Uterus (tissue), 4 donors: ENCODE measurements at places on chromosomes 16 and 17. TPM values are rescaled to one million over a fixed set of nuclear protein-coding genes. Genes with fewer than 3 reads are reported as not detected.
A peak's percentile ranks its signal among the peaks of the same experiment; 100 is the strongest.

The CLEC19A gene
- not detected for total RNA-seq

The SLC5A2 gene
- total RNA-seq = 0.83 TPM

The HP gene
- total RNA-seq = 23.8 TPM

The DCTPP1 gene
- total RNA-seq = 26.6 TPM

The PRDM7 gene
- not detected for total RNA-seq

The PSMC5 gene
- 12.6 TPM for total RNA-seq

The KLHL10 gene
- 0.70 TPM for total RNA-seq

The SPHK1 gene
- total RNA-seq = 33.2 TPM

The AIPL1 gene
- not detected for total RNA-seq

The SLC16A11 gene
- 10.0 TPM for total RNA-seq

The SCGB1C2 gene
- not detected for total RNA-seq

The PDE6G gene
- not detected for total RNA-seq

DNA sequence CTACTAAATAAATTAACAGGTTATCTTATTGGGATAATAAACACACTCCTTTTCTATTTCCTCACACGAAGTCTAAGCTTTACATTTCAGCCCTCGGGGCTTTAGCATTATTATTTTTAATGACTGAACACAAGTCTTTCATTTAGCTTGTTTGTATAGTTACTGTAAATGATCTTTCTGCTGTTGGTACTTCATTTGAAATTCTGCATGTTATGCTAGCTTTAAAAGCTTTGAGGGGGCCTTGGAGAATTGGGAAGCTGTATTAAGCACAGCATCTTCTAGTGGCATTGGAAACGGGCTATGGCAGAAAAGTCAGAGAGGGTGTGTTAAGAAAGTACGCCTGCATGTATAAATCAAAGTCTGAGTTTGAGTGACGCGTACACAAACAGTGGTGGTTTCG lies 243.7 kb downstream of the FTO start:
- DNase-seq = no peak

DNA sequence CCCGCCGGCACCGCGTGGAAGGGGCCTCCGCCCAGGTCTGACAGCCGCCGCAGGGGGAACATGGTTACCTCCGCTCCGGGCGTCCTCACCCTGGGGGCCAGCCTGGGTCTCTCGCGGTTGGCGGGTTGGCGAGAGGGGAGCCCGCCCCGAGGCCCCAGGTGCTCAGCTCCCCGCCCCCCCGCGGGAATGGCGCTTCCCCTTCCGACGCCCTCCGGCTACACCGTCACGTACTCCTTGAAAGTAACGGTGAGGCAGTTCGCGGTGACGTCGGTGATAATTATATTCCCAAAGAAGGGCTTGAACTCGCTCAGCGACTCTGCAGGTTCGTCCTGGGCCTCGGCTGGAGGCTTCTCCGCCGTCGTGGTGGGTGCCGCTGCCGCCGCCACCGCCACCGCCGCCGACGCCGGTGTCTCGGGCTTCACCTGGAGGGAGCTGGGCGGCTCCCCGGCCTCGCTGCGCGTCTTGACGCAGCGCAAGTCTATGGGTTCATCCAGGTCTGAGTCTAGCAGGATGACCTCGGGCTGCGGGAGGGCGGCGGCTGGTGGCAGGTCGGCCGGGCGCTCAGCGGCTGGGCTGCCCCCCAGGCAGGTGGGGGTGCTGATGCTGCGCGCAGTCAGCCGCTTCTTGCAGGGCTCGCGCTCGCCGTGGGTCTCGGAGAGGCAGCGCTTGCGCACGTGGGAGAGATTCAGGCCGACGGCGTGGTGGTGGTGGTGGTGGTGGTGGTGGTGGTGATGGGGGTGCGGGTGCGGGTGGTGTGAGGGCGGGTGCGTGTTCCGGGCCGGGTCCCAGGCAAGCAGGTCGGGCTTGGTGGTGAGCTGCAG lies 5.3 kb downstream of the CBX4 start:
- DNase-seq = no peak

- DNase-seq = no peak
Observed at GRCh38 chr17:33192951-33193911, 99.9 kb downstream of the ASIC2 start.

DNA sequence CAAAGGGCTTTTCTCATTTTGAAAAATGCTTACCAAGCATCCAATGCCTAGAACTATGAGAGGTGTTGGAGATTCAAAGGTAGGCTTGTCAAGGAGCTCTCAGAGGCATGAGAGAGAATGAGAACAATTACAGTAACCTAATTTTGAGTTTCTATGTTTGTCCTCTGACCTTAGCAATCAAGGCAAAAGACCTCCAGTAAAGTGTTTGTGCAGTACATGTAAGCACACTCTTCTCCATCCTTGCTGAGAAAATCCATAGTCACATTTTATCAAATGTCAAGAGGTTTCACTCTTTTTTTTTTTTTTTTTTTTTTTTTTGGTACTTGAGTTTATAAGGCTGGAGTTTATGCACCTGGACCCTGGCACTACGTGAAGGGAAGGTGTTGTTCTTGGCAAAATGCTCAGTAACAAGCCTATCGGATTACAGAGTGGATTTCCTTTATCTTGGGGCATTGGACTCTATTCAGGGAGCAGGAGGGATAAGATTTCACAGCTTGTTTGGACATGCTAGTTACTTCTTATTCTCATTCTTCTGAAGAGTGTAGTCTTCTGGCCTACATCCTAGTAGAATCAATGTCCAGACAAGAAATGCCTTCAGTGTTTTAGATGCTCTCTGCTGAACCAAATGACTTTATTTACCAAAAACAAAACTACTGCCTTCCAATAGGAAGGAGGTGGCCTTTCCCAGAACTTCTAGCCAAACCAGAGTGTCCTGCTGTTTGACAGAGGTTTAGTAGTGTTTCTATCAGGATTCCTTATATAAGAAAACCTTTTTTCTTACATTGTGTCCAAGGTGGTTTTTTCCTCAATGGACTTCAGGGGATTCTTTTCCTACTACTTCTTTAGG lies 21.9 kb downstream of the KCNJ2 start:
- no peak for DNase-seq

DNA sequence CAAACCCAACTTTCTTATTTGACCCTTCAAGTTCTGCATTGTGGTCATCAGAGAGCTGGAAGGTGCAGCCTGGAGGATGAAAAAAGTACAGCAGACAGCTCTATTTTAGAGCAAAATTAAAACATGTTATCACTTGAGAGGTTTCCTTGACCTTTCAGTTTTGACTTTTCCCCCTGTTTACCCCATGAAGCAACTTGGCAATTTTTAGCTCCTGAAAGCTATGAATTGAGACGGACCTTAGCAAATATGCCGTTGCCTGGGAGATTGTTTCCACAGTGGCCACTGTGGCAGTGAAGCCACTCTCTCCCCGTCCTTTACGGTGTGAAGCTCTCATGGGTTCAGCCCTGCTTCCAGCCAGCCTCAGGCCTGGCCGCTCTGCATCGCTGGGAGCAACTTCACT lies 398.6 kb downstream of the CPPED1 start:
- DNase-seq = no peak

DNA sequence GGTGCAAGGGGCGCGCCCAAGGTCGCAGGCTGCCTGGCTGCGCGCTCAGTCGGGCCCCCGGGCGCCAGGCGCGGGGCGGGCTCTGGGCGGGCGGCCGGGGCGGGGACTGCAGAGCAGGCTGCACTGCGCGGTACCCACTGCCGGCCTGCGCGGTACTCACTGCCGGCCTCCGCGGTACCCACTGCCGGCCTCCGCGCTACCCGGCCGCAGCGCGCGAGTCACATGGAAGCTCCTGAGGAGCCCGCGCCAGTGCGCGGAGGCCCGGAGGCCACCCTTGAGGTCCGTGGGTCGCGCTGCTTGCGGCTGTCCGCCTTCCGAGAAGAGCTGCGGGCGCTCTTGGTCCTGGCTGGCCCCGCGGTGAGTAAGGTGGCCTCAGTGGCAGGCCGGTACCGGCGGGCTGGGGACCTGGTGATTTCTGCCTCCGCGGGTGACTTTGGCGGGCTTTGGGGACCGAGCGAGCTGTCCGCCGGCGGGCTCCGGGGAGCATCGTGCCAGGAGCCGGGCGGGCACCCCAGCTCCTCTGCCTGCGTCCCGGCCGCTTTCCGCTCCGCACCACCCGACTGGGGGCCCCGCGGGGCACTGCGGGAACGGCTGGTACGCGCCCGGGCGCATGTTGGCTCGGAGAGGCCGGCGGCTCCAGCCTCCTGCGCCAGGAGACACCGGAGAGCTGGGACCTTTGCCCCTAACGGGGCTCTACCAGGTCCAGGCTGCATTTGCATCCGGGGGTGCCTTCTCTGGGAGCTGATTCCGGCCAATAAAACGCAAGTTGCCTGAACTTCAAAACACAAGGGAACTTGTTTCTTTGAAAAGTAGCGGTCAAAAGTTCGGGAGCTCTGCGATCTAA lies at the start of gene SLC47A1:
TSS of gene SLC47A1 (plus strand) at position 137 of the 844 bp plus-strand sequence. CDS start at position 223, 86 bp downstream.
- DNase-seq = peak; percentile 29

DNA sequence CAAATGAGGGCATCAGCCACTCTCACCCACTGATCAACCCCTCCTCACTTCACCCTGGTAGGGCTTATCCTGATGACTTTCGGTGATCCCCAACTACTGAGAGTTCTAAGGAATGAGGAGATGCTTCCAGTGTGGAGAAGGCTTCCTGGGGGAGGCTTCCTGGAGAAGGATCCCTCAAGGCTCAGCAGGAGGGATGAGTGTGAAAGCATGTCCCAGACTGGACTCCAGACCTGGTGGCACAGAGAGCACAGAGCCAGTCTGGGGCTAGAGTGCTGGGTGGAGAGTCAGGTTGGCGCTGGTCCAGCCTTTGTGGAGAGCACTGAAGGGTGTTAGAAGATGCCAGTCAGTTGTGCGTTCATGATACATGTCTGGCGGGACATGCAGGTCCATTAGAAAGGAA lies 53.7 kb downstream of the PLD6 start:
- DNase-seq = no peak

DNA sequence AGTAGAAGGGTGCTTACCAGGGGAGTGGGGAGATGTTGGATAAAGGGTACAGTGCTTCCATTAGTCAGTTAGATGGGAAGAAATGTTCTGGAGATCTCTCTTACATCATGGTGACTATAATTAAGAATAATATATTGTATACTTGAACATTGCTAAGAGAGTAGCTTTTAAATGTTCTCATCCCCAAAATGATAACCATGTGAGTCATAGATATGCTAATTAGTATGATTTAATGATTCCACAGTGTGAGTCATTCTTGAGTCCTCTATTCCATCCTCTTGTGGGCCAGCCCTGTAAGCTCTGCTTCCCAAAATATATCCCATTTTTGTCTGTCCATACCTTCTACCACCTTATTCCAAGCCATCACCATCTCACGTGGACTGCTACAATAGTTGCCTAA lies 80.6 kb upstream of the CDH11 start:
- no peak for DNase-seq

- no peak for DNase-seq
Observed at GRCh38 chr17:64115043-64115698, 14.8 kb downstream of the ERN1 start.

DNA sequence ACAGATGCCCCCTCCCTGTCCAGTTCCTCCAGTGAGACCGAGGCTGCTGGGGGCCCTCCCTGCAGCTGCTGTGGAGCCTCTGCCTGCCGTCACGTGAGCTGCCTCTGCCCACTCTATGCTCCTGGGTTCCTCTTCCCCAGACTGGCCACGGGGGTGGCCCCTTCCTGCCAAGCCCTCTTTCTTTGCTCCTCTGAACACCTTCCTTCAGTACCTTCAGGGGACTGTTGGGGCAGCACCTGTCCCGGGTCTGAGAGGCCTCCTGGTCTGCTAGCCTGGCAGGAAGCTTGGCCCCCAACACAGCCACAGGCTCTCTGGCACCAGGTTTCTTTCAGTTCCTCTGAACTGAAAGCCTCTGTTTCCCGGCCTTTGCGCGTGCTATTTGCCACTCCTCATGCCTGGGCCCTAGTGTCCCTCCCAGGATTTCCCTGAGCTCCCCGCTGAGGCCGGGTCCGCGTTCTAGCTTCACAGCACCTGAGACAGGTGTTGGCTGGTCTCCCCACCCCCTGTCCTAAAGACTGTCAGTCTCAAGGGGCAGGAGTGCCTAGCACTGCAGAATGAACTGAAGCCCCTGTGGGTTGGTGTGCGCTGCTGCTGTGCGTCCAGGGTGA lies 6.6 kb upstream of the ATP6V0C start:
- DNase-seq = no peak

GRCh38 chr17:181245-182049 lies at the start of gene DOC2B:
TSS of gene DOC2B (minus strand) at chr17:181650. CDS start at chr17:181479, 171 bp downstream.
- no peak for DNase-seq

DNA sequence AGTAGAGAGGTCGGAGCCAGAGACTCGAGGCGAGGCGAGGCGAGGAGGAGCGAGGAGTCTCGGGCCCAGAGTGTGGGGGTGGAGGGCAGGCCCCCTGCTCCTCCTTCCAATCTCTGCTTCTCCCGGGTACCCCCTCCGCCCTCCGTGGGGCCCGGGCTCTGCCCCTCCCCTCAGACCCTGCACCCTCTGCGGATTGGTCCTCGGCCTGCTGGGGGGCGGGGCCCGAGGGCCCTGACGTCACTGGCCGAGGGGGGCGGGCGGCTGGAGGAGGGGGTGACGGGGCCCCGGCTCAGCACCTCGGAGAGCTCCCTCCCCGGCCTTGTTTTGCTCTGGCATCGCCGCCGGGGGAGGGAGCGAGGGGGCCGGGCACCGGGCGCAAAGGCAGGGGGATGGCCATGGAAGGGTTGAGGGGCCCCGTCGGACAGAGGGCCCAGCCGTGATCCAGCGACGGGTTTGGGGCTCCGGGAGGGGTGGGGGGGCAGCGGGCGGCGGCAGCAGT lies at the start of gene RUNDC3A:
TSS of gene RUNDC3A (plus strand) at position 282 of the 499 bp plus-strand sequence. CDS start 232 bp downstream, outside the sequence.
- DNase-seq = peak; percentile 78

- no peak for DNase-seq
Observed at GRCh38 chr17:73924114-73924908, 279.2 kb upstream of the RPL38 start.

DNA sequence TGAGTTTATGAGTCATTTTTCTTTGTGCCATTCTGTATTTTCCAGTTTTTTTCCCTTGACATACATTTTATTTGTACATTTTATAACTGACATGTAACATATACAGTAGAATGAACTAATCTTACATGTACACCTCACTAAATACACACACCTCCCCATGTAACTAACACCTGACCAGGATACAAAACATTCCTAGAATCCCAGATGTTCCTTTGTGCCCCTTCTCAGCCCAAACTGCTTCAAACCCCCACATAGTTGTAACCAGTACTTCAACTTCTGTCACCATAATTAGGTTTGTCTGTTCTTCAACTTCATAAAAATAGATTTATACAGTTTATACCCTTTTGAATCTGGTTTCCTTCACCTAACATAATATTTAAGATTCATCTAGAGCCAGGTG lies 73.5 kb downstream of the BRIP1 start:
- DNase-seq = no peak

DNA sequence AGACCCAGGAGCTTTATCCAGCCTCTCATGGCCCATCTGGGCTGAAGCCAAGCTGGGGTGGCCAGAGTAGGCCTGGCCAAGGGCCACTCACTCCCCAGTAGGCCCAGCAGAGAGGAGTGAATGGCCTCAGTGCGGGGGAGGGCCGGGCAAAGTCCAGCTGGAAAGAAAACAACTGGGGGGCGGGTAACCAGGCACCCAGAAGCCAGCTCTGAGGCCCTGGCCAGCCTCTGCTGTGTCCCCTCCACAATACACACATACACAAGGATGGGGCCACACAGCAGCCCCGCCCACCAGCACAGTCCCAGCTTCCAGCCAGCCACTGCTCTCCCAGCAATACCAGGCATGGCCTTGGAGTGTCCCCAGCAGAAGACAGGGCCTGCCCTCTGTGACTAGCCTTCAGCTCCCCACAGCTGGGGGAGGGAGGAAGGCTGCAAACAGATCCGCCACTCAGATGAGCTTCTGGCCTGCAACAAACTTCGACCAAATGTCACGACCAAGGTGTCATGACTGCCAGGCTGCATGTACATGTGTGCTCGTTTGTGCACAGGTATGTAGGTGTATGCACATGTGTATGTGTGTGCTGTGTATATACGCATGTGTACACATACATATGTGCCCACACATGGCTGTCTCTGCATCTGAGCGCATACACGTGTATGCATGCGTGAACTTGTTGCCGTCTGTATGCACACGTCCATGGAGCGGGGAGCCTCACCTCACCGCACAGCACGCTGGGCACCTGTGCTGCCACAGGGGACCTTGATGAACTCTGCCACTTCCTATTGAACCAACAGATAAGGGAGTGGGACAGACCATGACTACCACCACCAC lies 5.0 kb downstream of the CARHSP1 start:
- DNase-seq = no peak
